Right kidney (tissue), 9 donors: ENCODE measurements at places on chromosomes 16 and 17.

GRCh38 chr16:87832741-87833502 is 36.4 kb downstream of the SLC7A5 start:
- no peak for DNase-seq

DNA sequence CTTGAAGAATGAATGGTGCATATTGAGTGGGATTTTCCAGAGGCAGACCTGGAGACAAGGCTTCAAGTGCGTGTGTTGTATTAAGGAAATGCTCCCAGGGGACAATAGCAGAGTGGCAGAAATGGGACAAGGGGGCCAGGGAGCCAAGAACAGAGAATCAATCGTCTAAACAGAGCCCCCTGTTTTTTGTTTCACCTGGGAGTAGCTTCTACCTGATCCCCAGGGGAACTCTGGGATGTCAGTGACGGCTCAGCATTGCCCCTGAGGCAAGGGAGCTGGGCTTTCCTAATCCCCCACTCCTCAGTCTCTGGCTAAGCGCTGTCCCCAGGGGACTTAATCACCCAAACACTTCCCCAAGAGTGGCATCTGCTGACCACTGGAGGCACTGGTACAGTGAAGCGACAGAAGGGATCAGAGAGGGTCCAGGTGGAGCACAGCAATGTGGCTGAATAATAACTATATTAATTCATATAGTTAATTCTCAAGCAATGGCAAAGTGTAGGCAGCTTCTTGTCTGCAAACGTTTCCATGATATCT is 35.7 kb upstream of the C16orf78 start:
- no peak for DNase-seq

GRCh38 chr17:1713160-1713877 is 3.1 kb upstream of the TLCD2 start:
- DNase-seq: no peak

GRCh38 chr16:67311607-67312488 is 14.7 kb downstream of the KCTD19 start:
- peak; percentile 32 for DNase-seq

- no peak for DNase-seq
Observed at GRCh38 chr17:44910231-44911106, 4.8 kb downstream of the GFAP start.

GRCh38 chr16:30185683-30186421 is 2.5 kb downstream of the CORO1A start:
- DNase-seq: no peak

DNA sequence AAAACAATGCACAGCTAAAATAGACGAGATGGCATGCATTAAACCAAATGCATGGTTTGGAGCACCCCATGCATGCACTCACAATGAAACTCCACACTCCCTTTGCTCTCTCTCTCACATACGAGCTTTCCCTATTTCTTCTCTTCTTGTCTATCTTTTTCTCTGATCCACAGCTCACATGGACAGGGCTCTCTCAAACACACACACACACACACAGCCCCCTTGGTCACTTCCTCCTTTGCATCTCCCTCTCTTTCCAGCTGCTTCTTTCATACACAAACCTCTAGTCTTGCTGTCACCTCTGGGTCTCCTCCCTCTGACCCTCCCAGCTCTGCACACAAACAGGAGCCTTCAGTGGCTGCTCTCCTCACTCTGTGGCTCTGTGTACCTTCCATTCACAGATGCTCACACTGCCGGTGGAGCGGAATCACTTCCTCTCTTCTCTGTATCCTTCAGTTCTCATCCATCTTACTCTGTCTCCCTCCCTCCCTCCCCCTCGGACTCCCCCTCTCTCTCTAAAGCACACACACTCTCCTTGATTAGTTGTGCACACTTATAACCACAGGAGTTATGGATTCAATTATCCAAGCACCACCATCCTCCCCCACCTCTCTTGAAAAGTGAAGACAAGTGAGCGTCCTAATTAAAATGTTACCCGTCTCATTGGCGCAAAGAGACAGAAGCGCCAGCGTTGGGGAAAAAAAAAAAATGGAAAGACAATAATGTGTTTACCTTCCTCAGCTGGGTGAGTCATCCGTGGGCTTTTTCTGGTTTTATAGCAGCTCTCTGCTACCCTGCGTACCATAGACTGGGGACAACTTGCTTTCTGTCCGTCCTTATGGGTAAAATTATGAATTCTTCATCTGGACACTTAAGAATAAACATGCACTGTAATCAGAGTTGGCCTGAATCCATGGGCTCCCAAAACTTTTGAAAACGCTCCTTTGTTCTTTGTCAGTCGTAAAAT is 90.8 kb downstream of the SHISA6 start:
- DNase-seq: no peak

DNA sequence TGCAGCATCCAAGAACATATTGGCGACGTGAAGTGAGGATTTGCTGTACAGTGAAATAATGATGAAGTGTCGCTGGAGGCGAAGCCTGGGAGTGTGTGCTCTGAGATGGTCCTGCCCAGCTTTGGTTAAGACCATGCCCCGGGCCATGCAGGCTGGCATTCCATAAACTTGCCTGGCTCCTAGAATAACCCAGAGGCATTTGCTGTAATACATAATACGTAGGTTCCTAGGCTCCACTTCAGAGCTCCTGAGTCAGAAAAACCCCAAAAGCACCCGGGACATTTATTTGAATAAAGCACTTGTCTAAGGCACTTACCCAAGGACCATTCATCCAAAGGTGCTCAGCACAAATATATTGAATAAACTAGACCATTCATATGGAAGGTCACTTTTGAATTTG is 279.3 kb downstream of the ABCC12 start:
- DNase-seq: no peak

DNA sequence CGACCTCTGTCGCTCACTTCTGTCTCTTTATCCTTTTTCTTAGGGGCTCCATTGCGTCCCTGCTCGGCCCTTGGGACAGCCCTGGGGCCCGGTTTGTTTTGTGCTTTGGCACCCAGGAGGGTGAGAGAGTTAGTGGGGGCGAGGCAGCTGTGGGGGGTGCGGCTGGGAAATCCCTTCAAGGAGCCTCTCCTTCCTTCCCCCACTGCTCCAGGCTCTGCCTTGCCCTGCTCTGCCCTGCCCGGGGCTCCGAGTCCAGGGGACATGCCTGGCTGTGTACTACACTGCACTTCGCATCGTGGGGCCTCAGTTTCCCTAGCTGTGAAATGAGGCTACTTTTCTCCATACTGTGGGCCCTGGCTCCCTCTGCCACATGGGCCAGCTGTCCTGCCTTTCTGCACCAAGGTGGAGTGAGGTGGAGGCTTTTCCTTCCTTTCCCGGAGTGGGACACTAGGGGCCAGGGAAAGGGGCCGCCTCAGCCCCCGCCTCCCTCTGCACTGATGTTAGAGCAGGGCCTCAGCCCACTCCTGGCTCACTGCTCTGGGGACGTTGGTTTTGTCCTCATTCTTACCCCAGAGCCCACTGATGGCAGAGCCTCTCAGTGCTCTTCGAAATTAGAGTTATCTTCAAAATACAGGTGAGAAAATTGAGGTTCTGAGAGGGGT is 980 bp downstream of the LLGL1 start:
- no peak for DNase-seq

- DNase-seq: no peak
Observed at GRCh38 chr16:47613251-47613650, 152.1 kb downstream of the PHKB start.

DNA sequence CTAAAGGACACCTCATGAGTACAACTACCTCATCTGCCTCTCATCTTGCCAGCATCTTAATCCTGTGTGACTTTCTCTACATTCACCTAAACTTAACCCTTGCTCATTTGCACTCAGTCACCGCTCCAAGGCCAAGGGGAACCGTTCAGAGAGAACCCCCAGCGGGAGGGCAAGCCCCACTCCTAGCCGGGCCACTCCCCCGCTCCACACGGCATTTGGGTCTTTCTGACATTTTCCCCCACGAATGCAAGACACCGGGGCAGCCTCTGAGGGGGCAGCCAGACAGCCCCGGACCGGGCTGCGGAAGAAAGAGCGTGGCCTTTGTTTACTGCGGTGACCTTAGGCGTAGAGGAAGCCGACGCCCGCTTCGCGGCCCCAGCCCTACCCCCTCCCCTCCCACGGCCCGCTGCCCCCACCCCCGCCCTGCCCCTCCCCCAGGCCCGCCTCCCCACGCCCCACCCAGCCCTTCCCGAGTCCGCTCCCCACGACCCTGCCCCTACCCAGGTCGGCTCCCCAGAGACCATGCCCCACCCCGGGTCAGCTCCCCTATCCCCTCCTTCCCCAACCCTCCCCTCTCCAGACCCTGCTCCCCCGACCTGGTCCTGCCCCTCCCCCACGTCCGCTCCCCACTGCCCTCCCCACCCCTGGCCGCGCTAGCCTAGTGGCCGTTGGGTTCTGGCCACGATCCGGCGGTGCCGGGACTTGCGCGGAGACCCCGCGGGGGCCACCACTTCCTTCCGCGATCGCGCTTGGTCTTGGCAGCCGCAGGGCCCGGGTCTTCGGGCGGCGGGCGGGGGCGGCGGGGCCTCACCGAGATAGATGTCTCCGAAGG is 789 bp downstream of the CSNK1D start:
- DNase-seq: peak; percentile 51

DNA sequence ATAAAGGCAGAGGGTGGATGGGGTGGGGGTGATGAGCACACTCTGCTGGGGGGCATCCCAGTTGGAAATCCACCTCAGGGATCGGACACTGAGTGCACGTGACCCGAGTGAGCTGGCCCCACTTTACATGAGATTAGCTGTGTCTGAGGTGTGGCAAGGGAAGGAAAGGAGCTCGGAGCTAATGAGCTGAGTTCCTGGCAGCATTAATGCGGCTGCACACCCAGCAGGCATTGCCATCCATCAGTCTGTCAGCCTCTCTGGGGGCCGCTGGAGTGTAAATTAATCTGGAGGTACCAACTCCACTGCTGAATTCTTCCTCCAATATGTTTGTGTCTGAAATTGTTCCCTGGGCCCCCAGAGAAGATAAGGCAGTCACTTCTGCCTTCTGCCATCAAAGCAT is 65.5 kb downstream of the HS3ST2 start:
- DNase-seq: no peak

DNA sequence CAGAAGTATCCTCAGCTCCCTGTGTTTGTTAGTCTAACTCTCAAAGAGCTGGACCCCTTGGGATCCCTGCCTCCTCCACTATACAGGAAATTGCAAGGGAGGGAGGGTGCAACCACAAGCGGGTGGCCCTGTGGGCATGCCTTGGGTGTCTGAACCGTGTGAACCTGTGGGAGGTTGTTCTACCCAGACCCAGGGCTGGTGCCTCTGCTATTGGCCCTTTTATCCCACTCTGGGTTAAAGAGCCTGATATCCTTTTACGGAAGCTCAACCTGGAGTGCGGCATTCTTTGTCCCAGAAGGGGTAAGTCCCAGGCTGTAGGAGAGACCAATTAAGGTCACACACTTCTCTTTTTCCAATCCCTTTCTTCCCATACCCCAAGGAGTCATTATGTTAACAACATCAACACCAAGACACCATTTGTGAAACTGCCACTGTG is 53.4 kb downstream of the ARSG start:
- no peak for DNase-seq
